HFFc6 (cell line): ENCODE measurements at places on chromosomes 3 and 15.

DNA sequence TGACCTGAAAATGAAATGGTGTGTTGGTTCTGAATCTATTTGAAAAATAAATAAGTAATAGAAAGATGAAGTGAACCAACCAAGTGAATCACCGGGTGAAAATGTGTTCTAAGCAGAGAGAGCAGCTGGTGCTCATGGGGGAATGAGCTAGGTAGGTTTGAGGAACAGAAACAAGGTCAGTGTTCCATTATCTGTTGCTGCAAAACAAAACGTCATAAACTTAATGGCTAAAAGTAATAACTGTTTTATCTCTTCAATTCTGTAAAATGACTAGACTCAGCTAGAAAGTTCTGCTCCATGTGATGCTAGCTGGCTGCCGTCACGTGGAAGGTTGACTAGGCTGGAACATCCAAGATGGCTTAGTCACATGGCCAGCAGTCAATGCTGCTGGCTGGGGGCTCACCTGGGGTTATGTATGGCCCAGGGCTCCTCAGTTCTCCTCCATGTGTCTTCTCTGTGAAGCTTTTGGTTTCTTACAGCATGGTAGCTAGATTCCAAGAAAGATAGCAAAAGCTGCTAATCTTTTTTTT, 13.3 kb upstream of the SH3BP5 start:
- no peak for DNase-seq
- no peak overlapping the region for H3K27ac ChIP-seq
- peaks cover 21% of the 10 kb centered on the region for H3K27me3 ChIP-seq

GRCh38 chr15:70356062-70356860, 258.5 kb upstream of the TLE3 start:
- H3K4me1 ChIP-seq: no peaks in the 10 kb centered on the region; the same call in 1 of the 2 replicates
- H3K27ac ChIP-seq: no peak overlapping the region
- peaks cover 45% of the 10 kb centered on the region for H3K27me3 ChIP-seq
- H3K4me3 ChIP-seq: no peak overlapping the region
- H3K36me3 ChIP-seq: no peaks in the 10 kb centered on the region

GRCh38 chr15:100914876-100915275, 4.3 kb upstream of the LRRK1 start:
- DNase-seq: peak; percentile 19
- H3K27ac ChIP-seq: no peak overlapping the region

- DNase-seq: no peak
- peaks cover 8% of the 10 kb centered on the region; the same call in 1 of the 2 replicates for H3K4me1 ChIP-seq
- H3K4me3 ChIP-seq: peak overlapping the region; percentile 51
- peaks cover 34% of the 10 kb centered on the region for H3K27me3 ChIP-seq
- H3K36me3 ChIP-seq: no peaks in the 10 kb centered on the region
Measured at GRCh38 chr15:40358471-40359353, 693 bp downstream of the DISP2 start.

GRCh38 chr3:58434511-58434910, 879 bp upstream of the PDHB start:
- H3K4me3 ChIP-seq: peak overlapping the region; percentile 76
- no peak for DNase-seq
- H3K36me3 ChIP-seq: peaks cover 13% of the 10 kb centered on the region

DNA sequence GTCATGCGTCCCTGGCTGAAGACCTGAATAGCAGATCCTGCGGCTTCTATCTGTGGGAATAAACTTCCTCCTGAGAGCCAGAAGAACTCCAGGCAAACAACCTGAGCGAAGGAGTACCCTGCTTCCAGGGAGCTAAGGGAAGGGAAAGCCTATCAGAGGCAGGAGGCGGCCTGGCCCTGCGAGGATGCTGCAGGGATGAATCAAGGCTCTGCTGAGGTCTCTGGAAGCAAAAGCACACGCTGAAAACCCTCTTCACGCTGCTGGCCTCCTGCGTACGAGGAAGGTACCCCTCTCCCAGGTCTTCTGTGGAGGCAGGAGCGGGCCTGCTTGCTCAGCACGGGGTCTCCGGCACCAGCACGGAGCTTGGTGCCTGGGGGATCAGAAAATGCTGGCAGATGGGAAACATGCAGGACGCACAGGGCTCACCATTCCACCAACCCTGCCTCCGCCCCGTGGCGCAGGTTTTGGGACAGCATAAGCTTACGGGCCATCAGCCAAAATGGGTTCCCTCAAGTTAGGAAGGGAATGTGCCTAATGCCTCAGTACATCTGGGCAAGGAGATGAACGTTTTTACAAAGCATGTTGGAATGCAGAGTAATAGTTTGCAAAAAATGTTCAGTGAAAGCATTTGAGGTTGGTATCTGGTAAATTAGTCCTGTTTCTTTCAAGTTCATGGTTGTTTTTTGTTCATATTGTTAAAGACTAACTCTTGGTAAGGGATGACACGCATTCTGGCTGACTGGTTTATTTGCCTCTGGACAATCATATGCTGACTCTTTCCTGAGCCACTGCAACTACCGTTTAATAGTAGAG, 72.3 kb downstream of the CHSY1 start:
- H3K4me3 ChIP-seq: peak overlapping the region; percentile 60
- no peaks in the 10 kb centered on the region; the same call in 1 of the 2 replicates for H3K27me3 ChIP-seq
- peaks cover 64% of the 10 kb centered on the region for H3K36me3 ChIP-seq

GRCh38 chr3:74676-75243, 121.8 kb upstream of the CHL1 start:
- no peaks in the 10 kb centered on the region for H3K4me1 ChIP-seq
- no peak overlapping the region for H3K27ac ChIP-seq
- H3K4me3 ChIP-seq: no peak overlapping the region
- no peak for DNase-seq

DNA sequence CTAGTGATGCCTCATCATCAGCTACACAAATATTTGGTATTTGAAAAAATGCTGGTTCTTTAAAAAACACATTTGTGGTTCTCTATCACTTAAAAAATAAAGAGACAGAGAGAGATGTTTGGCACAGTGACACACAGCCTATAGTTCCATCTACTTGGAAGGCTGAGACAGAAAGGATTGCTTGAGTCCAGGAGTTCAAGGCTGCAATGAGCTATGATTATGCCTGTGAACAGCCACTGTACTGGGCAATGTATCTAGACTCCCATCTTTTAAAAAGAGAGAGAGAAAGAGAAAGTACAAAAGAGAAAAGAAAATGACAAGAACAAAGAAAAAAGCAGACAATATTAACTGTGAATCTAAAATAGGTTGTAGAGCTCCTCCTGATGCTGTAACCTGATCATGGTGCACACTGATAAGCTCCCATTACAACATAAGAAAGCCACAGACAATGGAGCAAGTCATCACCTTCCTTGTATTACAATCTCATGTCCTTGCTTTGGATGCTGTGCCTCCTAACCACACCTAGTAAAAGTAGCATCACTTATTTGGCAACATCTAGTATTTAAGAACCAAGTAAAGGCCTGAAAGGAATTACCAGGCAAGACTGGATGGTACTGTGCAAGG, 31.7 kb upstream of the MAP4 start:
- no peaks in the 10 kb centered on the region for H3K27me3 ChIP-seq
- peaks cover 30% of the 10 kb centered on the region for H3K4me1 ChIP-seq
- peak overlapping the region; percentile 50 for H3K27ac ChIP-seq
- H3K36me3 ChIP-seq: peaks cover 36% of the 10 kb centered on the region
- no peak for DNase-seq

GRCh38 chr3:132464066-132464465, 46.8 kb downstream of the DNAJC13 start:
- H3K36me3 ChIP-seq: peaks cover 27% of the 10 kb centered on the region
- H3K4me1 ChIP-seq: peaks cover 18% of the 10 kb centered on the region
- H3K4me3 ChIP-seq: peak overlapping the region; percentile 32
- peak; percentile 49 for DNase-seq
- H3K27ac ChIP-seq: peak overlapping the region; percentile 67
- H3K27me3 ChIP-seq: no peaks in the 10 kb centered on the region

GRCh38 chr3:107660306-107660976, 137.7 kb downstream of the BBX start:
- peak overlapping the region; percentile 53 for H3K27ac ChIP-seq
- DNase-seq: peak; percentile 41
- no peaks in the 10 kb centered on the region for H3K27me3 ChIP-seq
- no peaks in the 10 kb centered on the region for H3K36me3 ChIP-seq
- H3K4me1 ChIP-seq: peaks cover 86% of the 10 kb centered on the region

GRCh38 chr15:25053000-25053815, 98.4 kb downstream of the SNRPN start:
- peaks cover 7% of the 10 kb centered on the region for H3K27me3 ChIP-seq
- no peaks in the 10 kb centered on the region for H3K4me1 ChIP-seq
- H3K27ac ChIP-seq: no peak overlapping the region; the same call in 1 of the 2 replicates
- no peak overlapping the region for H3K4me3 ChIP-seq
- no peak for DNase-seq

- H3K27me3 ChIP-seq: peaks cover 7% of the 10 kb centered on the region
- peak; percentile 93 for DNase-seq
- peak within 1 kb of the TSS; percentile 92 for H3K27ac ChIP-seq
- H3K4me3 ChIP-seq: peak within 1 kb of the TSS; percentile 97
- H3K4me1 ChIP-seq: peaks cover 45% of the 10 kb centered on the region
Measured at GRCh38 chr3:50350527-50351322, at the start of the genes CYB561D2 and NPRL2. Gene CYB561D2, plus strand, starts transcription at chr3:50350862. Its CDS starts 572 bp downstream, at chr3:50351434. Gene NPRL2, minus strand, starts transcription at chr3:50350775. Its CDS starts 123 bp downstream, at chr3:50350652.

- H3K36me3 ChIP-seq: no peaks in the 10 kb centered on the region
- H3K27me3 ChIP-seq: no peaks in the 10 kb centered on the region
- H3K4me3 ChIP-seq: no peak overlapping the region
- no peak for DNase-seq
- H3K4me1 ChIP-seq: no peaks in the 10 kb centered on the region
- no peak overlapping the region for H3K27ac ChIP-seq
Measured at GRCh38 chr3:193165431-193166120, 75.4 kb upstream of the PLAAT1 start.

DNA sequence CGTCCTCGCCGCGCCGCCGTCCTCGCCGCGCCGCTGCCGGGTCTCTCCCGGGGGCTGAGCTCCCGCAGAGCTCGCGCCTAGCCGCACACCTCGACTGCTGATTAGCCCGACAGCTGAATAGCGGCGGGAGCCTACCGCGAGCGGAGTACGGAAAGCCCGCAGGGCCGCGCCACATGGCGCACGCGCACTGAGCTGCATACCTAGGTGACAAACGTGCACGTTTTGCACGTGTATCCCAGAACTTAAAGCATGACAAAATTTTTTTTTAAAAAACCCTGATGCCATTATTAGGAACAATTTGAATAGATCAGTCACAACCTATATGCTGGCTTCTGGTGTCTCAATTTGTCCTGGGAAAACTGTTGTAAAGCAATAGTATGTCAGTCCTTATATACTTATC, at the start of gene GOLGA8A:
Gene GOLGA8A, minus strand, starts transcription at position 122 of the 400 bp plus-strand sequence. CDS start 48,117 bp downstream, outside the sequence.
- peaks cover 34% of the 10 kb centered on the region for H3K27me3 ChIP-seq
- H3K36me3 ChIP-seq: no peaks in the 10 kb centered on the region
- no peaks in the 10 kb centered on the region; the same call in 1 of the 2 replicates for H3K4me1 ChIP-seq
- no peak for DNase-seq

GRCh38 chr15:69861331-69862171, 236.2 kb downstream of the TLE3 start:
- H3K4me1 ChIP-seq: peaks cover 21% of the 10 kb centered on the region
- H3K36me3 ChIP-seq: no peaks in the 10 kb centered on the region
- no peak overlapping the region for H3K27ac ChIP-seq
- DNase-seq: no peak
- no peak overlapping the region for H3K4me3 ChIP-seq
- peaks cover 9% of the 10 kb centered on the region for H3K27me3 ChIP-seq

GRCh38 chr3:141764465-141764864, 1.3 kb downstream of the GRK7 start:
- no peak for DNase-seq
- no peak overlapping the region for H3K27ac ChIP-seq
- H3K36me3 ChIP-seq: no peaks in the 10 kb centered on the region
- H3K27me3 ChIP-seq: peaks cover 4% of the 10 kb centered on the region
- H3K4me1 ChIP-seq: no peaks in the 10 kb centered on the region

GRCh38 chr3:186782542-186783057, 777 bp upstream of the EIF4A2 start:
- H3K27me3 ChIP-seq: peaks cover 18% of the 10 kb centered on the region
- peak; percentile 31 for DNase-seq
- H3K36me3 ChIP-seq: peaks cover 43% of the 10 kb centered on the region
- H3K4me1 ChIP-seq: peaks cover 33% of the 10 kb centered on the region

GRCh38 chr3:81823882-81824395, 62.5 kb upstream of the GBE1 start:
- H3K27ac ChIP-seq: no peak overlapping the region
- no peaks in the 10 kb centered on the region for H3K36me3 ChIP-seq
- peaks cover 8% of the 10 kb centered on the region for H3K27me3 ChIP-seq
- H3K4me3 ChIP-seq: no peak overlapping the region
- DNase-seq: no peak
- no peaks in the 10 kb centered on the region for H3K4me1 ChIP-seq

GRCh38 chr3:112293368-112294321, at the start of gene SLC9C1:
Gene SLC9C1, minus strand, starts transcription at chr3:112294216. Its CDS starts 7,425 bp downstream, at chr3:112286791.
- DNase-seq: peak; percentile 53
- H3K36me3 ChIP-seq: no peaks in the 10 kb centered on the region
- H3K4me3 ChIP-seq: peak within 1 kb of the TSS; percentile 86
- peaks cover 7% of the 10 kb centered on the region for H3K27me3 ChIP-seq
- H3K27ac ChIP-seq: peak within 1 kb of the TSS; percentile 51; the same call in 1 of the 2 replicates

DNA sequence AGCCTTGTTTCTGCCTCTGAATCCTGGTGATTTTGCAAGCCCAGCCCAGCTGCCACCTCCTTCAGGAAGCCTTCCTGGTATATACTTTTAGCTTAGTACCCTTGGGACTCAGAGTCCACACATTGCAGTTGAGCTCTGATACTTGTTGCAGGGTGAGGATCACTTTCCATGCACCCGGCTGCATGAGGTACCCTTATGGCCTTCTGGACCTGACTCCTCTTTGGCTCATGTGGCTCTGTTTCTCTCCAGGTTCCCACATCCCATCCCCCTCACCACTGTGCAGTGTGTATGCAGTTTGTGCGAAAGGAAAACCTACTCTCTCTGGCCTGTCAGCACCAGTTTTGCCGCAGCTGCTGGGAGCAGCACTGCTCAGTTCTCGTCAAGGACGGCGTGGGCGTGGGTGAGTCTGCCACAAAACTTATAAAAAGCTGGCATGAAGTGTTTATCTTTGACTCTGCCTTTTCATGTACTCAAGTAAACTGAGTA, 23.1 kb upstream of the P4HTM start:
- DNase-seq: no peak
- H3K36me3 ChIP-seq: peaks cover 23% of the 10 kb centered on the region
- H3K27ac ChIP-seq: no peak overlapping the region
- H3K4me1 ChIP-seq: no peaks in the 10 kb centered on the region
- H3K27me3 ChIP-seq: no peaks in the 10 kb centered on the region

- H3K36me3 ChIP-seq: no peaks in the 10 kb centered on the region
- DNase-seq: no peak
- no peak overlapping the region for H3K4me3 ChIP-seq
- no peak overlapping the region for H3K27ac ChIP-seq
- H3K4me1 ChIP-seq: 0 out of 2 replicates have a peak, but pooled peaks cover 9% of the 10 kb centered on the region
Measured at GRCh38 chr3:75237053-75237452, 427.1 kb upstream of the FRG2C start.
